Hematopoietic multipotent progenitor cell treated with erythropoietin and hydrocortisone succinate and interleukin-3 and kit ligand, for 8 days (in vitro differentiated cells): ENCODE measurements at places on chromosomes 16 and 17.

DNA sequence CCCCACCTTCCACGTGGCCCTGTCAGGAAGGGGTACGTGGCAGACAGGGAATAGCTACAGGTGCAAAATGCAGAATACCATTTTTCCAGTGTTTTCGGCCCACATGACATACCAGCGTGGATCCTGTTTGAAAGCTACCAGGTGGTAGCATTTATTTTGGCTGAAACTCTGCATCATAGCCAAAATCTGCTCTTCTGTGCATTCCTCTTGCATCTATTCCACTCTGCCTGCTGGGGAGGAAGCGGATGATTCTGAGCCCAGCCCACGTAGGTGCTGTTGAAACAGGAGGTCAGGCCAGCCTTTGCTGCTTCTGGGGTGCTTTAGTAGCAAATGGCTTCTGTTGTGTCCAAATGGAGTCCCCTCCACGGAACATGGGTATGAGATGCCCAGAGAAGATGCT, 670.9 kb upstream of the EEF2KMT start:
- no peak for DNase-seq

DNA sequence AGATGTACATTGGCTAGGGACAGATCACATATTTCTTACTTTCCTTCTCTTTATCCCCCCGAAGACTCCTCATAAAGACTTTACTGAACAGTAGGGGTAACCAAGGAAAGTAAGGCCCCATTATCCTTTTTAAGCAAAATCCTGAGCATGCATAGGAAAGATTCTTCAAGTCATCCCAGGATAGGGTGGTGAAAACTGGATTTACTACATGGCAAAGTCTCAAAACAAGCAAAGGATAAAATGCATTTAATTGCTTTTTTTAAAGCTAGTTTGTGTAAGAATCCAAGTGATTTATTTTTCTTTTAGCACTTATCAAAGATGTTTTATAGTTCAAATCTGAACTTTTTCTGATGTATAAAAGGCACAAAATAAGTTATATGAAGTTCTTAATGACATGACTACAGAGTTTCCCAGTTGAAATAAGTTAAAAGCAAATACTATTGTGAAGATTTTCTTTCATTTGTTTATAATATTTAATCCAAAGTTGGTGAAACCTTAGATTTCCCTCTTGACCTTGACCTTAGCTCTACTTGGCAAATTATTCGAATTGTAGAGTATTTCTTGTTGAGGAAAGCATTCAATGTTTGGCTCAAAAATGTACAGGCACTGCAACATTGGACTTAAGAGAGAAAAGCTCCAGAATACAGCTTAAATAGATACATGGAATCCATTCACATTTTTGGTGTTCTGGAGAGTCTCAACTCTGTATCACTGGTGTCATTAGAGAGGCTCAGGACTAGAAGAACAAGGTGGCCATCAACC, 104.3 kb downstream of the ABCA8 start:
- DNase-seq, result no peak

DNA sequence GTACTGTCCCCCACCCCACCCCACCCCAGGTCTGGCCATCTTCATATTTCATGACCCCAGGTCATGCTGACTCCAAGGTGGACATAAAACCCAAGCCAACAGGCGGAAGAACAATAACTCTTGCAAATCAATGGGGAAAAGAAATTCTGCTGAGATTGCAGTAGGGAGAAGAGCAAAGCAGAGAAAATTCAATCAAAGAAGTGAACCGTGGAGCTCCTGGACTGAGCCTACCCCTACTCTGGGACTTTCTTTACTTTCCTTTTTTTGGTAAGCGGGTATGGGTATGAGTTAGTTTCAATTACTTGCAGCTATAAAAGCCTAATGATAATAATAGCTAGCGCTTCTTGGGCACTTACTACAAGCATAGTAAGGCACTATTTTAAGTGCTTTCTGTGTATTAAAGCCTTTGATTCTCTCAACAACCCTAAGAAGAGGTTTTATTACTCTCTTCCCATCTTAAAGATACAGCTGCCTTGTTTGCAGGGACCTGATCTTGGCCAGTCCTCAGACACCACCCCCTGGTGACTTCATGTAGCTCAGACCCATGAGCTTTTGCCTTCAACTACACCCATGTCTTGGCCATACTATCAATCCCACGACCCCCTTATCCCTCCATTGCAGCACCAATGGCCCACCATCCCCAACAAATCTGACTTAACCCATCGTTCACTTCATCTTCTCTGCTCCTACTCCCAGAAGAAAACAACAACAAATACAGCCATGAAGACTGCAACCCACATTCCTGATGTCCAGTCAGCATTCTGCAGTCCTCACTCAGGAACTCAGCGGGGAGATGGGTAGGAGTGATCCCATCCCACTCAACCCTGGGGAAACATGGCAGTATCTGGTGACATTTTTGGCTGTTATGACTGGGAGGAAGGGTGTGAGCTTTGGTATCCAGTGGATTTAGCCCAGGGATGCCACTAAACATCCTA, 4.4 kb downstream of the GGA2 start:
- peak; percentile 21 for DNase-seq

DNA sequence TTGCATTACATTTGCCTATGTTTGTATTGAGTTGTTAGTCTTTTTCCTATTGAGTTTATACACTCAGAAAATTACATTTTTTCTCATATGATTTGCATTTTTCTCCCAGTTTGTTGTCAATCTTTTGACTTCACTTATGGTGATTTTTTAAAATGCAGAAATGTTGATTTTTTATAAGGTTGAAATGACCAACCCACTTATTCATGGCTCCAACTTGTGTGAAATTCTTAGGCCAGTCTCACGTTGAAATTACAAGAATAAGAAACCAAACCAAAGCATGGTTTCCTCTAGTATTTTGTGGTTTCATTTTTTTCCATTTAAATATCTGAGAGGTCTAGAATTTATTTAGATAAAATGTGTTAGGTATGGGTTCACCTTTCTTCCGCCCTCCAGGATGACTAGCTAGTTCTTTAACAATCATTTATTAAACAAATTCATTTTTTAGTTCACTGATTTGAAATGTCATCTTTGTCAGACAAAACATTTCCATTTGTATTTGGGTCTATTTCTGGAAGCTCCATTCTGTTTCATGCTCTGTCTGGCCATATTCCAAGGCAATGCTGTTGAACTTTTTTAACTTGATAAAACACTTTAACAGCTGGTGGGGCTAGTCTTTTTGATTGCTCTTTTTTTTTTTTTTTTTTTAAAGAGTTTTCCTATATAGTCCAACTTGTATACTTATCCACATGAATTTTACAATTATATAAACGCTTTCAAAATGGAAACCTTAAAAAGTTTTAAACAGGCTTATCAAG, 40.0 kb downstream of the FAM20A start:
- no peak for DNase-seq

- DNase-seq, result no peak
These were observed 73.9 kb downstream of the STH start for GRCh38 chr17:46072998-46073397.

DNA sequence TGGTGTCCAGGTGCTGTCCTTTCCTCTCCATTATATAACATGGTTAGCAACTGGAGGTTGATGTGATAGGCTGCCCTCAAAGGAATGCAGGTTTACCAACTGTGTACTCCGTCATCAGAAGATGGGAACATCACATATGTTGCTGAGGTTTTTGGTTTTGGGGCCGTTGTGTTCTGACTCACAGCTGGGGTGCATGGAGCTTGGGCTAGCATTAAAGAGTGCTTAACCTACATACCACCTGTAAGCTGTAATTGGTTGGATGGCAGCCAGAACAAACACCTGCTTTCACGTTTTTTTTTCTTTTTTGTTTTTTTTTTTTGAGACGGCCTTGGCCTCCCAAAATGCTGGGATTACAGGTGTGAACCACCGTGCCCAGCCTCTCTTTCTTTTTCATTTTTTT, 20.9 kb downstream of the TMEM11 start:
- DNase-seq, result no peak

GRCh38 chr16:81618661-81619060, 160.4 kb upstream of the PLCG2 start:
- no peak for DNase-seq

GRCh38 chr16:371515-372301, 1.4 kb upstream of the MRPL28 start:
- no peak for DNase-seq

DNA sequence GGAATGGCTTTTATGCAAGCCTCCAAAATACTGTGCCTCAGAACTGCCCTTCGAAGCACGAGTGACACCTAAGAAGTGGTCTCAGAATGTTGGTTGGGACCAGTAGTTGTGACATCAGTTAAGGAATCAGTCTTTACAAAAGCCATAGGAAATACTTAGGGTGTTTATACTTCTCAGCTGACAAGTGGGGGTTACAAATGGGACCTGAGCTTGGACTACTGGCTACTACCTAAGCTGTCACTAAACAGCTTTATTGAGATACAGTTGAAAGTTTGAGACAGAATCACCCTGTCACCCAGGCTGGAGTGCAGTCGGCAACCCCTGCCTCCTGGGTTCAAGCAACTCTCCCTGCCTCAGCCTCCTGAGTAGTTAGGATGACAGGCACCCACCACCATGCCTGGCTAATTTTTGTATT, 5.0 kb downstream of the RPL19 start:
- DNase-seq, result no peak

- DNase-seq, result no peak
These were observed 119.1 kb downstream of the FTO start for GRCh38 chr16:53822936-53823529.
